ENCODE measurements at places on chromosomes 2 and 18. TPM values are rescaled to one million over a fixed set of nuclear protein-coding genes. Genes with fewer than 3 reads are reported as not detected.

Gene C2orf15
- total RNA-seq: not detected

Gene RAB6C
- total RNA-seq: not detected

Gene EMILIN1
- 242 TPM for total RNA-seq

Gene PROC
- not detected for total RNA-seq

Gene FER1L5
- 1.4 TPM for total RNA-seq

Gene UGT1A10
- total RNA-seq: 0.83 TPM

Gene FAM228A
- 0.18 TPM for total RNA-seq

Gene RGPD3
- 0.09 TPM for total RNA-seq

Gene MYO7B
- total RNA-seq: not detected

Gene ANKRD30B
- under 0.01 TPM for total RNA-seq

Gene GLI2
- 11.3 TPM for total RNA-seq

Gene MOCOS
- 11.0 TPM for total RNA-seq

Gene EML6
- 1.8 TPM for total RNA-seq

Gene LIMS4
- total RNA-seq: 1.1 TPM

Gene ALK
- under 0.01 TPM for total RNA-seq

Gene CSRNP3
- 0.57 TPM for total RNA-seq

Gene ANXA4
- total RNA-seq: 87.0 TPM

Gene RAB17
- 0.28 TPM for total RNA-seq

Gene PID1
- 28.3 TPM for total RNA-seq

Gene TTL
- total RNA-seq: 14.4 TPM

Gene SLC8A1
- total RNA-seq: 13.1 TPM

Gene NAGK
- total RNA-seq: 60.7 TPM

Gene IGFBP2
- total RNA-seq: 4.7 TPM

Gene CFAP65
- total RNA-seq: not detected

Gene UGT1A6
- total RNA-seq: 0.09 TPM

Gene STK39
- total RNA-seq: 9.9 TPM

Gene IL36RN
- 0.09 TPM for total RNA-seq

Gene UGT1A8
- total RNA-seq: 0.71 TPM

Gene RBM45
- 24.1 TPM for total RNA-seq

Gene USP37
- total RNA-seq: 10.7 TPM
